ENCODE measurements at places on chromosomes 16 and 17.
A peak's percentile ranks its signal among the peaks of the same experiment; 100 is the strongest.

DNA sequence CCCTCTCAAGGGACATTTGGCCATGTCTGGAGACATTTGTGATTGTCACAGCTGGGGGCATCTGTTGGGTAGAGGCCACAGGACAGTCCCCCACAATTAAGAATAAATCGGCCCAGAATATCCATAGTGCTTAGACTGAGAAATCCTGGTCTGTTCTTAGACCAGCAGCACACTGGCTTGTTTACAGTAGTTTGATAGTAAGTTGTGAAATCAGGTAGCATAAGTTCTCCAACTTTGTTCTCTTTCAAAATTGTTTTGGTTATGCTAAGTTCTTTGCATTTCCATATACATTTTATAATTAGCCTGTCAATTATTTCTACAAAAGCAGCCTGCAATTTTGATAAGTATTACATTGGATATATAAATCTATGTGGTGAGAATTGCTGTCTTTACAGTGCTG is 6.8 kb downstream of the MGRN1 start:
- no peak for DNase-seq

DNA sequence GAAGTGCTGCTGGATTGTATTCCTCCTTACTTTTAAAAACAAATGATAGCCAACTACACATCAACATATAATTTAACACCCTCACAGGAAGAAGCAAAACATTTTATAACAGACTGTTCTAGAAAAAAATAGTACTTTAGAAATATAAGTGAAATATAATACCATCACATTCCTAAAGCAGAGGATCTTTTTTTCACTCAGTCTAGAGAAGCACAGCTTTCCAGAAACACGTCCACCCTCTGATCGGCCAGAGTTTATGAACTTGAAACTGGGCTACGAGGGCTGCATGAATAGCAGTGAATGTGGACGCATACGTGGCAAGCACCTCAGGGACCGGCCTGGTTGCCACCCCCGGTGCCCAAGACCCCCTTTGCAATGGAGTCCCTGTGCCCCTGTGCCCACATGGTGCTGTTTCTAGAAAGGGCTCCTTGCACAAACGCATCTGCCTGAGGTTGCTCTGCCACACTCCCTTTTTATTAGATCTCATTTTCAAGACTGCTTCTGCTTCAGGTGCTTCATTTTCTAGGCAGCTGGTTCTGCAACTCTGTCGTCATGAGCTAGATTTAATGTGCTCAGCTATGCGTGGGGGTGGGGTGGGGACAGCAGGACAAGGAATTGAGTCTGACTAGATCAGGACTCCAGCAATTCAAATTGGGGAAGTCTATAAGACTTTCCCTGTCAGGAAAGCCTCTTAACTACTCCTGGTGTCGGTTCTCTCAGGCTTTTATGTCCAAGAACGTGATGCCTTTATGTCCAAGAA is 29.1 kb upstream of the ERN1 start:
- DNase-seq, result no peak

- DNase-seq, result no peak
Measured at GRCh38 chr16:85239871-85240270, 127.6 kb upstream of the CIBAR2 start.

- no peak for DNase-seq
Measured at GRCh38 chr17:19376811-19377210, 1.5 kb upstream of the MAPK7 start.

DNA sequence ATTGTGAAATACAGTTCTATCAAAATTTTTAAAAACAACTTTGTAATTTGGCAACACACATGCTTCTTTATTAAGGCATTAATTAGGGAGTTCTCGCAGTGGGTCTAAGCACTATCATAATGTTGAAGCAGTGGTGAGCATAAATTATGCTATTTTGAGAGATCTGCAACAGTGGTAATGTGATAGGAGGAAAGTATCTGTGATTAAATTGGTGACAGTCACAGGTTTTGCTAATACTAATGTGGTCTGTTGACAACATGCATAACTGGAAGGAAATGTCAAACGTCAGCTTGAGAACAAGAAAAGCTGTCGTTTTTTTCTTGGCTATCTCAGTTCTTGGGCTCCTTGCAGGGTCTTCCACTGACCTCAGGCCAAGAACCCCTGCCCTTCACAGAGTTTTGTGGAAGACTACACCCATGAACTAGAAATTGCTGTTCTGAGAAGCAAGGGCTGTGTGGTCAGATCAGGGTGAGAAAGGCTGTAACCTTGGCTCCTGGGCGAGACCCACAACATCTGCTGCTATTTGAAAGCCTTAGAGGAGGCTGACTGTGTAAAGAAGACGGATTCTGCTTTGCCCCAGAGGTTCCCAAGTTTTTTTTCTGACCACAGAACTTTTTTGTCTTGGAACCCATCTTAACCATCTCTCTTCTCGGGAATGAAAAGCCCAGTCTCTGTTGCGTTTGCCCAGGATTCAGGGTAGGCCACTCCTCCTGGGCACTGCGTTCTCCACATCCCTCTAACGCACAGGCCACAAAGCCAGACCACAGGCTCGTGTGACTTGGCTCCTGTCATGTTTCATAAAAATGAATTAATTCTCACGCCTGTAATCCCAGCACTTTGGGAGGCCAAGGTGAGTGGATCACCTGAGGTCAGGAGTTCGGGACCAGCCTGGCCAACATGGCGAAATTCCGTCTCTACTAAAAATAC is 13.9 kb downstream of the ATP2A1 start:
- no peak for DNase-seq

- no peak for DNase-seq
Measured at GRCh38 chr16:54284319-54284930, 2.2 kb downstream of the IRX3 start.

DNA sequence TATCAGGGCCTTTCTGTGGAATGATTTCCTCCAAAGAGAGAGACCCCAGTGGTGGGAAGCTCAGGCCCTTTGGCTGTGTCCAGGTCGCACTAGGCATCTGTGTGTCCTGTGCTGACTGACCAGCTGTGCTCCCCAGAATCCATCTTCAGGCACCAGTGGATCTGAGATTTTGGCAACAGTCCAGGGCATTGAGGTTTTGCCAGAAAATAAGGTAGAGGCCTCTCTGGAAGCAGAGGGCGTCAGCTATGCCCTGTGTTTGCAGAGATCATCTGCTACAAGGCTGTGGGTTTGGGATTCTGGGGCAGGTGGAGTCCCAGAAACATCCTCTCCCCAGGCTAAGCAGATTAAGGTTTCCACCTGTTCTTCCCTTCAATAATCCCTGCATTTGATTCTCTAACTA is 57.5 kb upstream of the TOB1 start:
- no peak for DNase-seq

DNA sequence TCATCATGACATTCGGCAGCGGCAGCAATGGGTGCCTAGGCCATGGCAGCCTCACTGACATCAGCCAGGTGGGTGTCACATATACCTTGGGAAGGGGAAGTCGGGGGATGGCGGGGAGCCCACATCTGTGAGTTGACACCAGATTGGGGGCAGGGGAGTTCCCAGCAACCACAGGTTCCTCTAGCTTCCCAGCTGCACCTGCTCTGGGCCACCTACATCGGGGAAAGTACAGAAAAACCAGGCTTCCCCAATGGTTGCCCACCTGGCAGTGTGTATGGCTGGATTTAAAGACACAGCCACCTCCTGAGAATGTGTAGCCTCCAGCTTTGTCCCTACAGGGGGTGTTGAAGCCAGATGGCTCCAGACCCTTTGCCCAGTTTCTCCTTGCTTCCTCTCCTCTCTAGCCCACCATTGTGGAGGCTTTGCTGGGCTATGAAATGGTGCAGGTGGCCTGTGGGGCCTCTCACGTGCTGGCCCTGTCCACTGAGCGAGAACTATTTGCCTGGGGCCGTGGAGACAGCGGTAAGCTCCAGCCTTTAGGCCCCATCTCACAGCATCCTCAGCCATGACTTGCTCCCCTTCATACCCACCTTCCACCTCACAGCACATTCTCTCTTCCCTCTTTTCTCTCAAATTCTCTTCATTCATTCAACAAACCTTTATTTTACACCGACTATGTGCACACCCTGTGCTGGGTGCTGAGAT is 5.0 kb upstream of the TRAF4 start:
- DNase-seq, result no peak

DNA sequence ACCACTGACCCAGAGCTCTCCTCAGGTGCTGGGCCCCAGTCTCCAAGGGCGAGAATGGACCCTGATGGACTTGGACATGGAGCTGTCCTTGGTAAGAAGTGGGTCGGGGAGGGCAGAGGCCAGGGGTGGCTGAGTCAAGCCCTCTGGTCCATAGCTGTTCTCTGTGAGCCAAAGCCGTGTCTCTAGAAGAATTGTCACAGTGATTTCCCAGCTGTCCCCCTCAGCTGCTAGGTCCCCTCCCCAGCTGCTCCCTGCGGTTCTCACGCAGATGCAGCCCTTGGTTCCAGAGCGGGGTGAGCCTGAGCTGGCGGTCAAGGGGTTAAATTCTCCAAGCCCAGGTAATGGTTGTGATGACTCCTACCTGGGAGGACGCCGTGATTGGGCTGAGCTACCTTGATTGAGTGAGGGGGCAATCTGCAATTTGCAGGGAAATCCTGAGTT is 1.3 kb upstream of the NOL3 start:
- no peak for DNase-seq

DNA sequence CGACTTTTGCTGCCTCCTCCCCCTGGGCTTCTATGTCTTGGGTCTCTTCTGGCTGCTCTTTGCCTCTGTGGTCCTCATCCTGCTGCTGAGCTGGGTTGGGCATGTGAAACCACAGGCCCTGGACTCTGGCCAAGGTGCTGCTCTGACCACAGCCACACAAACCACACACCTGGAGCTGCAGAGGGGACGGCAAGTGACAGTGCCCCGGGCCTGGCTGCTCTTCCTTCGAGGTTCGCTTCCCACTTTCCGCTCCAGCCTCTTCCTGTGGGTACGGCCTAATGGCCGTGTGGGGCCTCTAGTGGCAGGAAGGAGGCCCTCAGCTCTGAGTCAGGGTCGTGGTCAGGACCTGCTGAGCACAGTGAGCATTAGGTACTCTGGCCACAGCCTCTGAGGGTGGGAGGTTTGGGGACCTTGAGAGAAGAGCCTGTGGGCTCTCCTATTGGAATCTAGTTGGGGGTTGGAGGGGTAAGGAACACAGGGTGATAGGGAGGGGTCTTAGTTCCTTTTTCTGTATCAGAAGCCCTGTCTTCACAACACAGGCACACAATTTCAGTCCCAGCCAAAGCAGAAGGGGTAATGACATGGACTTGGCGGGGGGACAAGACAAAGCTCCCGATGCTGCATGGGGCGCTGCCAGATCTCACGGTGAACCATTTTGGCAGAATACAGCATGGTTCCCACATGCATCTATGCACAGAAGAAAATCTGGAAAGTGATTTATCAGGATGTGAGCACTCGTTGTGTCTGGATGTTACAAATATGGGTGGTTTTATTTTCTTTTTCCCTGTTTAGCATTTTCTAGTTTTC is 2.3 kb downstream of the GP1BA start:
- no peak for DNase-seq

- no peak for DNase-seq
Measured at GRCh38 chr17:72527789-72528188, 407.0 kb downstream of the SOX9 start.

GRCh38 chr16:48903039-48903438 is 293.1 kb upstream of the N4BP1 start:
- no peak for DNase-seq

DNA sequence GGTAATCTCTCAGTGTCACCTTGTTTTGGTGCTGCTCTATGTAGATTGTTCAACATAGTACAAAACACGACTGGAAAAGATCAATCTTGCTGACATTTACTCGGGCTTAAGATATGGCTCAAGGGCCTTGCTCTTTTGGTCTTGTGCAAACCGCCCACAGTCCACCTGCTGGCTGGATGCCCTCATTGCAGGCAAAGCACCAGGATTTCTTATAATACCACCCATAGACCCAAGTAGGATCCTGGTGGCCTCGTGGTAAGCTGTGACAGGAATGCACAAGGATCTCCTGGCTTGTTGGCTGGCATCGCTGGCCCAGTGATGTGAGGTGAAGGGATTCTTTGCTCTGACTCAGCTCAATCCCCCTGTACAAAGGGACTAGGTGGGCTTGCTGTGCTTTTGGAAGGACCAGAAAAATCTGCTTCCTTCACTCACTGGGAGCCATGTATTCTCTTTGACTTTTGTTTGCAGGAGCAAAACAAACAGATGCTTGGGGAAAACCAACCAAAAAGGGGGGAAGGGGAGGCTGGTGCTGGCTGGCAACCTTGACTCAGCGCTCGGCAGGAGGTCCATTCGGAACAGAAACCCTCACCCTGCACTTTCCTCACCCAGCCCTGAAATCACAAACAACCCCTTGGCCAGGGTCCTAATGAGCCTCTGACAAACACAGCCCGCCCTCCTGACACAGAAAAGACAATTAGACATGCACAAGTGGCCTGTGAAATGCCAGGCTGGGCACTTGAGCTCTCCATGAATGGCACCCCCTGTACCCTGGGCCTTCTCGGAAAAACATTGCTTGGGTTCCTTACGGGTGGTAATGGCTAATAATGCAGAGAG is 36.6 kb upstream of the MED9 start:
- DNase-seq, result peak; percentile 59

DNA sequence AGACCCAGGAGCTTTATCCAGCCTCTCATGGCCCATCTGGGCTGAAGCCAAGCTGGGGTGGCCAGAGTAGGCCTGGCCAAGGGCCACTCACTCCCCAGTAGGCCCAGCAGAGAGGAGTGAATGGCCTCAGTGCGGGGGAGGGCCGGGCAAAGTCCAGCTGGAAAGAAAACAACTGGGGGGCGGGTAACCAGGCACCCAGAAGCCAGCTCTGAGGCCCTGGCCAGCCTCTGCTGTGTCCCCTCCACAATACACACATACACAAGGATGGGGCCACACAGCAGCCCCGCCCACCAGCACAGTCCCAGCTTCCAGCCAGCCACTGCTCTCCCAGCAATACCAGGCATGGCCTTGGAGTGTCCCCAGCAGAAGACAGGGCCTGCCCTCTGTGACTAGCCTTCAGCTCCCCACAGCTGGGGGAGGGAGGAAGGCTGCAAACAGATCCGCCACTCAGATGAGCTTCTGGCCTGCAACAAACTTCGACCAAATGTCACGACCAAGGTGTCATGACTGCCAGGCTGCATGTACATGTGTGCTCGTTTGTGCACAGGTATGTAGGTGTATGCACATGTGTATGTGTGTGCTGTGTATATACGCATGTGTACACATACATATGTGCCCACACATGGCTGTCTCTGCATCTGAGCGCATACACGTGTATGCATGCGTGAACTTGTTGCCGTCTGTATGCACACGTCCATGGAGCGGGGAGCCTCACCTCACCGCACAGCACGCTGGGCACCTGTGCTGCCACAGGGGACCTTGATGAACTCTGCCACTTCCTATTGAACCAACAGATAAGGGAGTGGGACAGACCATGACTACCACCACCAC is 5.0 kb downstream of the CARHSP1 start:
- no peak for DNase-seq

GRCh38 chr17:29162082-29162908 is 17.9 kb downstream of the MYO18A start:
- DNase-seq, result no peak

- DNase-seq, result no peak
Measured at GRCh38 chr17:28306954-28307401, 12.0 kb upstream of the TMEM97 start.

DNA sequence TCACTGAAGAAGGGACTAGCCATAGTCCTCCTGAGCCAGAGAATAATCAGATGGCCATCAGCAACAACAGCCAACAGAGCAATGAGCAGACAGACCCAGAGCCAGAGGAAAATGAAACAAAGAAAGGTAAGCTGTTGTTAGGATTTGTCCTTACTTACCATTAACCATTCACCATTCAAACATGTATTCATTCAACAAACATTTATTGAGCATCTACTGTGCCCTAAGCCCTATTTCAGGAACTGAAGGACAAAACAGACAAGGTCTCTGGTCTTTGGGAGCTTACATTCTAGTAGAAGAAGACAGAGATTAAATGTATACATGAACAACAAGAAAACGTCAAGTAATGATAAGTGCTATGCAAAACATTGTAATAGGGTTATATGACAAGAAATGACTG is 19.3 kb downstream of the OGFOD1 start:
- no peak for DNase-seq

Data from stimulated activated CD4-positive, alpha-beta T cell treated with anti-CD3 and anti-CD28 coated beads, Interleukin-1b, Interleukin-23, amount 100 ng/mL, for 24 hours (primary cell).